ENCODE measurements at places on chromosomes 6 and 20. TPM values are rescaled to one million over a fixed set of nuclear protein-coding genes. Genes with fewer than 3 reads are reported as not detected.
A peak's percentile ranks its signal among the peaks of the same experiment; 100 is the strongest.

DNA sequence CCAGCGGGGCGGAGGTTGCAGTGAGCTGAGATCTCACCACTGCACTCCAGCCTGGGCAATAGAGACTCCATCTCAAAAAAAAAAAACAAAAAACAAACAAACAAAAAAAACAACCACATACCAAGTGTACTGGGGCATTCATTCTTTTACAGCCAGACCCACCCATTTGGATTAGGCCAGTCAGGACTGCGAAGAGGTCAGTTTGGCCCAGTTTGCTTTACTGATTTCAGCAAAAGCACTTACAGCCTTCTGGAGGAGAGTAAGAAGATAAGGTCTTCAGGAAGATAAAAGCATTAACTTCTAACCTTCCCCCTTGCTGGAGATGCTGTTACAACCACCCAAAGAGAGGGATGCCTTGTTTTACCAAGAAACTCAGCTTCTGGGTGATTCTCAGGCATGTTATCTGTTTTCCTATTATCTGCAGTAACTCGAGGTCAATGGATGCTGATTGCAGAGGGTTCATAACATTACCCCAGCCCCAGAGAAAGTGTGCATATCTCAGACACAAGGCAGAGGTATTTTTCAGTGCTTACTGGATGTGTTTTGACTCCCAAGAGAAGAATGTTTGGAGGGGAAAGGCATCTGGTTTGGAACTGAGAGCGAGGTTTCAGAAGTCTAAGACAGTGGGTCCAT lies 118.9 kb downstream of the RIN2 start:
- no peak overlapping the region for H3K4me3 ChIP-seq
- H3K36me3 ChIP-seq, result no peaks in the 10 kb centered on the region
- H3K27me3 ChIP-seq, result no peaks in the 10 kb centered on the region
- DNase-seq, result no peak
- H3K27ac ChIP-seq, result no peak overlapping the region

DNA sequence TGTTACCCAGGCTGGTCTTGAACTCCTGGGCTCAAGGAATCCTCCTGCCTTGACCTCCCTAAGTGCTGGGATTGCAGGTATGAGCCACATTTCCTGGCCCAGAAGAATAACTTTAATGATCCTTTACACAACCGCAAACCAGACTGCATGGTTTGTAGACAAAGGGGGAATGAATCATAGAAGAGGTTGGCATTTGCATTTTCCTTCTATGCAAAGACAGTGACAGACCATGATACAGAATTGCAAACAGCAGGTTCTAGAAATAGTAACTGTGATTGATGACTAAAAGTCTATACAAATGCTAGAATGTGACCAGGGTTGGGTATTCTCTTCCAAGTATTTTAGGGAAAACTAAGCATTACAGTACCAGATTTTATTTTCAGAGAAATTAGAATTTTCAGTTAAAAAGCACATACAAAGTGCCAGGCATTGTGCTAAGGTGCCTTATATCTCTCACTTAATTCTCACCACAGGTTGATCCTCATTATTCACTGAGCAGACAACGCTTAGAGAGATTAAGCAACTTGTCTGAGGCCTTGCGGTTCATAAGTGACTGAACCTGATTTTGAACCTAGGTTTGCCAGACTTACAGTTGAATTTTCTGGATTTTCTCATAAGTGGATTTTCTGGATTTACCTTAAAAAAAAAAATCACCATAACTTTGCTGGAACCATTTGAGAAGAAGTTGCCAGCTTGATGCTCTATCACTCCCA lies 146.6 kb downstream of the ZFAND3 start:
- no peak overlapping the region for H3K27ac ChIP-seq
- H3K4me3 ChIP-seq, result no peak overlapping the region
- H3K27me3 ChIP-seq, result no peaks in the 10 kb centered on the region
- H3K4me1 ChIP-seq, result peaks cover 39% of the 10 kb centered on the region

DNA sequence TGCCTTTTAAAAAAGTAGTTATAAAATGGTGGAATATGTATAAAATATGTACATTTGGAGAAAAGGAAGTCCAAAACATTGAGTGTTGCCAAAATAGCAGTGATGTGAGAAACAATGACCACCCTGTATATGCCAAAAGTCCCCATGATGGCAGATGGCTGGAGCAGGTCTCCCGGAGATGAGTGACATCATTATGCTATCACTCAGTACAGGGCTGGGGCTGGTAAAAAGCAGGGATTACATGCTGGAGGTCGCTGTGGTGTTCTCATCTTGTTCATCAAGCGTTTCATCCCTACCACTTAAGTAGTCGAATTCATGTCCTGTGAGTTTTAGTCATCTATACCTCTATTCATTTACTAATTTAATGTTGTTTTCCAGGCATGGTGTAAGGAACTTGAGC lies 315.3 kb upstream of the SLC35B3 start:
- no peak for DNase-seq
- H3K27me3 ChIP-seq, result no peaks in the 10 kb centered on the region
- no peaks in the 10 kb centered on the region for H3K4me1 ChIP-seq
- no peak overlapping the region for H3K27ac ChIP-seq
- H3K4me3 ChIP-seq, result no peak overlapping the region

DNA sequence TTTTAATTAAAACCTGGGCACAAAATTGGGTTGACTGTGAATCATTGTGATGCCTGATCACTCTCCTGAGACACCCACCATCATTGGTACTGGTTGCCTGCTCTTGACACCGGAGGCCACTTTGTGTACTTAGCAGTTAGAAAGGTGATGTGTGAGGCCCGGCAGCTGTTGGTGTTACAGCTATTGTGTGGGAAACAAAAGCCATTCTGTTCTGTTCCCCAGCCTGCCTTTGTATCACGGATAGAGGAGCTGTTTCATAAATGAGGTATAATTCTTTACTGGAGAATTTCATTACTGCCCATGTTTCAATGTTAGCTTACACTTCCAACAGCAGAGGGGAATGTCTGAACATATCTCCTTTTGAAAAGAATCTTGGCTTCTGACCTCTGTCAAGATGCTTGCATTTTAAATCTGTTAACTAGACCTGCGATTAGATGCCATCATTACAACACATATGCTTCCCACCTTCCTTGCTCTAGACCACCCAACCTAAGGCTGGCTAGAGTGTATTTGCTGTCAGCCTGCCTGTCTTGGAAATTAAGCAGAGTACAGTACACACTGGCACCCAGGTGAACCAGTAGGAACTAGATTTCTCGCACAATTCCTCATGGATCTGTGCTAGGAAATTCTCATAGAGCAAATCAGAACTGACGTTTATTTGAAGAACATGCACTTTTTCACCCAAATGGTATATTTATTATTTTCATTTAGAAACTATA lies 142.4 kb upstream of the INSM1 start:
- no peaks in the 10 kb centered on the region for H3K36me3 ChIP-seq
- no peak overlapping the region for H3K27ac ChIP-seq
- no peak for DNase-seq
- H3K4me1 ChIP-seq, result no peaks in the 10 kb centered on the region
- no peak overlapping the region for H3K4me3 ChIP-seq

DNA sequence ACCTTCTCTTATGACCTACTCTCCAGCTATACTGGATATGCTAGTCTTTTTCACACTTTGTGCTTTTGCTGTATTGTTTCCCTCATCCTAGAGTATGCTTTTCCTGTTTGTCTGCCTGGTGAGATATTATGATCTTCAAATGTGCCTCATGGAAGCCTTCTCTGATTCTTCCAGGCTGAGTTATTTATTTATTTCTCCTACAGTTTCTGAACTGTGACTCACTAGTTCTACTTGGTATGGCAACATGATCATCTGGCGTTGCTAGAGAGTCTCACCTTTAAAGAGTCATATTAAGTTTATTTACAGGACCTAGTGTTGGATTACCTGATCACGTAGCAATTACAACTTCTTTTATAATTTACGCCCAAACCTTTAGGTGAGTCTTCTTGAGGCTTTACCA lies 81.2 kb upstream of the HDAC2 start:
- no peak overlapping the region for H3K4me3 ChIP-seq
- H3K36me3 ChIP-seq, result no peaks in the 10 kb centered on the region
- no peak overlapping the region for H3K27ac ChIP-seq
- H3K27me3 ChIP-seq, result no peaks in the 10 kb centered on the region
- no peaks in the 10 kb centered on the region for H3K4me1 ChIP-seq

DNA sequence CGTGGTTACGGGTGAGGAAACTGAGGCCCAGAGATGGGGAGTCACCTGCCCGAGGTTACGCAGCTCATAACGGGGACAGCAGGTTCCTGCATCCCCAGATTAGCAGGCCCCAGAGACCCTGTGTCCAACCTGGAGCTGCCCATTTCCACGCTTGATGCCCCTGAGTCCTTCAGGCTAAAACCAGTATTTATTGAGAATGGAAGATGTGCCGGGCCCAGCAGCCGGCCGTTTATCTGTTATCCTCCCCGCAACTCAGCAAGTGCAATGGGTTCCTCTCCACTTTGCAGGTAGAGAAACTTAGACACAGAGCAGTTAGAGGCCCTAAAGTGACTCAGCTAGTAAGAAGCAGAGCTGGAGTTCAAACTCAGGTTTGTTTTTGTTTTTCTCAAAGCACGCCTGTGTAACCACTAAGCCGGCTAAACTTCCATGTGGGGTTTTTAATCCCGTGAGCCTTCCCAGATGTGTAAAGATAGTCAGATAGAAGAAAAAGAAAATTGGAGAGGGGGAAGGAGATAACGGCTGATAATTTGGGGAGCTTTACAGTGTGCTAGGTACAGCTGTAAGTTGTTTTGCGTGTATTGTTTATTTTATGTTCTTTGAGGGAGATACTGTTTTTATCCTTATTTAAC lies 775 bp downstream of the PFDN4 start:
- DNase-seq, result no peak
- H3K27me3 ChIP-seq, result no peaks in the 10 kb centered on the region
- peaks cover 7% of the 10 kb centered on the region for H3K36me3 ChIP-seq
- peak overlapping the region; percentile 91 for H3K4me3 ChIP-seq

Gene FAM83C
- total RNA-seq, result not detected

Gene HSD17B8
- 21.1 TPM for total RNA-seq

GRCh38 chr6:117264692-117265409 lies 507 bp upstream of the VGLL2 start:
- peaks cover 92% of the 10 kb centered on the region for H3K27me3 ChIP-seq
- H3K4me1 ChIP-seq, result peaks cover 10% of the 10 kb centered on the region
- no peaks in the 10 kb centered on the region for H3K36me3 ChIP-seq

Gene SMIM29
- total RNA-seq, result 24.4 TPM

DNA sequence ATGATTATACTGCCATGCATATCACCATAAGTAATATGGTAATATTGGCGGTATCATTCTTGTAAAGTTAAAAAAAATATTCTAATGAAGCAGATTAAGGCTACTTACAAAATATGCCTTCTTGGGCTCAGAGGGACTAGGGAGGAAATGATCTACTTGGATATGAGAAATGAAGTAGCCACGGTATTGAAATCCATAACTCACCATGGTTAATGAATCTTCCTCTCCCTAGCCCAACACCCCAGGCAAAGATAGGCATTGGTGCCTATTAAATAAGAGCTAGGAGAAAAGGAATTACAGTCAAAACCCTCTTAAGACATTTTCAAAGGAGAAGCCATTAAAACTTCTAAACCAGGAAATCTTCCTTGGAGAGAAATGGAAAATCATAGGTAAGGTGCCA lies 280.5 kb downstream of the TFAP2B start:
- no peak for DNase-seq
- no peak overlapping the region for H3K4me3 ChIP-seq
- H3K4me1 ChIP-seq, result no peaks in the 10 kb centered on the region
- H3K27ac ChIP-seq, result no peak overlapping the region
- no peaks in the 10 kb centered on the region for H3K27me3 ChIP-seq
- H3K36me3 ChIP-seq, result no peaks in the 10 kb centered on the region

- H3K4me3 ChIP-seq, result no peak overlapping the region
- H3K4me1 ChIP-seq, result peaks cover 3% of the 10 kb centered on the region
- H3K36me3 ChIP-seq, result no peaks in the 10 kb centered on the region
- H3K27ac ChIP-seq, result no peak overlapping the region
- no peak for DNase-seq
- H3K27me3 ChIP-seq, result peaks cover 4% of the 10 kb centered on the region
Measured at GRCh38 chr6:167409079-167409478, 84.2 kb downstream of the TTLL2 start.
